ENCODE measurements at places on chromosomes 5 and 9.

- no peak for DNase-seq
Observed at GRCh38 chr5:66812291-66812690, 216.1 kb downstream of the MAST4 start.

GRCh38 chr9:116471944-116472506, 215.1 kb upstream of the TRIM32 start:
- no peak for DNase-seq

GRCh38 chr5:134131165-134131564, 16.7 kb downstream of the TCF7 start:
- no peak for DNase-seq

- DNase-seq, result peak; percentile 92
Observed at GRCh38 chr5:76867827-76868693, 18.2 kb downstream of the S100Z start.

DNA sequence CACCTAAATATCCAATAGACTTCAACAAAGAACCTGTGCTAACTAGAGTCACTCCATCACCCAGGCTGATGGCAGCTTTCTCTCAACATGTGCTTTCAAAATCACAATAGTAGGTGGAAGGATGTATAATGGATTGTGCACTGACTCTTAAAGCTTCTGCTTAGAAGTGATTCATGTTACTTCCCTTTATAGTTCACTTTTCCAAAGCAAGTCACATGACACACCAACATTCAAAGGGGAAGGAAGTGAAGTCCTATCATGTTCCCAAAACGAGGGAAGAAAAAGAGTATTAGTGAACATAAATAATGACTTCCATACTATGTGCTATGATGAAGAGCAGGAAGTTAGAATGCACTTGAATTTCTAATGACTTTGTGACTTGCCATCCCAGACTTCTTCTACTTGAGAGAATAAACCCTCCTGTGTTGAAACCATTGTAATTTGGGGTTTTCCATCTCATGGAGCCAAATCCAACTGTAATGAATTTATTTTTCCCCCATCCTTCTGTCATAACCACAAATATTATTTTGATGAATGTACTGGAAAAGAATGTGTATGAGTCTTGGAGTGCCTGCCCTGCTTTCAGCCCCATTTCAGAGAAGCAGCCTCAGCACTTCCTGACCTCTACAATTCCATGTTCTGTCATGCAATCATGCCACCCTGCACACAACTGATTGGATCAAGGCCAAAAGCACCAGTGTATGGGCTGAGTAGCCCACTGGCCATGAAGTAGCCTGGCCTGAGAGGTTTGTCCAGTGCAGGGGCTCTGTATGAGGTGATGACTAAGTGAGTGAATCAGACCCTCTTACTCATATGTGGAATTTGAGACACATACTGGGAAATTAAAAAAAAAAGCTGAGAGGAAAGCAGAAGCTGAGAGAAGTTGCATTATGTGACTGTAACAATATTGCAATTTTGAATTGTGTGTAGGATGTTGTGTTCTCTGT, 525.9 kb upstream of the CLINT1 start:
- no peak for DNase-seq

DNA sequence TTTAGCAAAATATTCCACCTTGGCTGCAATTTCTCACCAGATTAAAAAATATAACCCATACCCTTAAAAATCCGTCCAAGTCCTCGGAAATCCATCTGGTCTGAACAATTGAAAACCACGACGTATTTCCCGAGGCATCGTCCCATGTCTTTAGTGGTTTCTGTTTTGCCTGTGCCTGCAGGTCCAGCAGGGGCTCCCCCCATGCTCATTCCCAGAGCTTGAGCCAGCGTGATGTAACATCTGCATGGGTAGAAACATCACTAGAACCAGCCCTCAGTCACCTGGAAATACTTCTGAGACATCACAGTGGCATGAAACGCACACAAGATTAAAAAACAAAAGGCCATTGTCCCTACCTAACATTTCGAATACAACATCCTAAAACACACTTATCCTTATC, 114.0 kb downstream of the DNAH5 start:
- no peak for DNase-seq

DNA sequence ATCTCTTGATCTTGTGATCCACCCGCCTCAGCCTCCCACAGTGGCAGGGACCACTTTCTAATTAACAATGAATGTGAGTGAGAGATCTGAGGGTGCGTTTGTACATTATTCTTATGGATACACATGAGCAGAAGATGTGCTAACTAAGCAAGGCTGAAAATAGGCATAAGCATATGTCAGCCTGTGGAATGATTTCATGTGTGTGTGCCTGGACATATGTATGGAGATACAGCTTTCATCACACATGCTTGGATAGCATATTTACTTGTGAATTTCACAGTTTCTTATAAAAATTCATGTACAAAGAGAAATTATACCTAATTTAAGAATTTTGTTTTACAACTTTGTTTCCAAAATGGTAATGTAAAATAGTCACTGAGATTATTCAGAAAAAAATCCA, 565.6 kb downstream of the MTRR start:
- DNase-seq, result no peak

DNA sequence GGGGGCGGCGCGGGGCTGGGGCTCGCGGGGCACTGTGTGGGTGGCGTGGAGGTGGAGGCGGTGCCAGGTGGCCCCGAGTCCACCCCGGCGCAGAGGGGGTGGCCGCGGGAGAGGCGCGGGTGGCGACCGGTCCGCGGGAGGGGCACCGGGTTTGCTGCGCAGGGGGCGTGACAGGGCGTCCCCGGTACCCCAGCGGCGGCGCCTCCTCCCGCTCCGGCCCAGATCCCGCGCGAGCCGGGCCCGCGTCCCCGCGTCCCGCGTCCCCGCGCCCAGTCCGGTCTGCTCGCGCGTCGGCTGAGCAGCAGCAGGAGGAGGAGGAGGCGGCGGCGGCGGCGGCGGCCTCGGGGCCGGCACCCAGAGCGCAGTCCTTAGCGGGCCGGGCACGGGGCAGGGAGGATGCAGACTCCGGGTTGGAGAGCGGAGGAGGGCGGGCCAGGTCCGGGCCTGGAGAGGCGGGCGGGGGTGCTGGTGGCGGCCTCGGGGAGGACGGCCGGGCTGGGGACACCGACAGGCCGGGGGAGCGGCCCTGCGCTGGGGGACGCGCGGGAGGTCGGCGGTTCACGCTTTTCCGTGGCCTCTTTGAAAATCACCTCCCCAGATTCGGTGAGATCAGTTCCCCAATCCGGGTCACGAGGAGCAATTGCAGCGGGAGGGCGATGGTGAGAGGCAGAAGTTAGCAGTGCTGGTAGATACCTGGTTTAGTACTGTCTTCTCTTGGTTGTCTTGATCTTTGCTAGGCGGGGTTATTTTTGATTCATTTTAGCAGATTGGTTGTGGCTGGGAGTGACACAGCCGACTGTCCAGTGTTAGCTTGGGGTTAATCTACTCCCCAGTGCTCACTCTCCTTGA, 1.7 kb downstream of the TRIO start:
- peak; percentile 82 for DNase-seq

GRCh38 chr9:137705906-137706305, 87.1 kb downstream of the EHMT1 start:
- no peak for DNase-seq

DNA sequence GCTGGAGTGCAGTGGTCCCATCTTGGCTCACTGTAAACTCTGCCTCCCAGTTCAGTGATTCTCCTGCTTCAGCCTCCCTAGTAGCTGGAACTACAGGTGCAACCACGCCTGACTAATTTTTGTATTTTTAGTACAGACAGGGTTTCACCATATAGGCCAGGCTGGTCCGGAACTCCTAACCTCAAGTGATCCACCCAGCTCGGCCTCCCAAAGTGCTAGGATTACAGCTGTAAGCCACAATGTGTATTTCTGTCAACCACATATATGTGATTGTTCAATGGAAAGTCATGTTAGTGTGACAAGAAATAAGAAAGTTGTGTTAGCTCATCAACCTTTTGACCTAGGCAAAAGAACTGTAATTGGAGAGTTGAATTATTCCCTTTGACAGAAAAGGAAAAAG, 677.1 kb upstream of the CHD1 start:
- DNase-seq, result no peak

GRCh38 chr5:40428126-40428525, 251.6 kb upstream of the PTGER4 start:
- DNase-seq, result peak; percentile 32

DNA sequence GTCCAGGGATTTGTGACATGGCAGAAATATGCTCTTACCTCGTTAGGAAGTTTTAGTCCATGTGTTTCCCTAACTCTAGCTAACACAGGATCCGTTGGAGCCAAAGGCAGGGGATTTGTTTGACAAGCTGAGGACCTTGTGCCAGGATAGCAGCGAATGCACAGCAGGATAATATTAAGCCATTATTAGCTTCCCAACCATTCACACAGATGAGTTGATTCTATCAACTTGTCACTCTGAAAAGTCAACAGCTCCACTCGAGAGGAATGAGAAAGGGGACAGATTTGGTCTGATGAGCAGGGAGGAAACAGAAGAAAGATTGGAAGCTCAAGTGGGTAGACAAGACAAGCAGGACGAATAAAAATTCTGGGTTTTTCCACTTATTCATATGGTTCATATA, 106.2 kb downstream of the FSTL4 start:
- DNase-seq, result peak; percentile 57

- no peak for DNase-seq
Observed at GRCh38 chr5:83417884-83418283, 53.7 kb upstream of the VCAN start.

GRCh38 chr9:133238851-133239532, 29.9 kb upstream of the OBP2B start:
- peak; percentile 87 for DNase-seq

DNA sequence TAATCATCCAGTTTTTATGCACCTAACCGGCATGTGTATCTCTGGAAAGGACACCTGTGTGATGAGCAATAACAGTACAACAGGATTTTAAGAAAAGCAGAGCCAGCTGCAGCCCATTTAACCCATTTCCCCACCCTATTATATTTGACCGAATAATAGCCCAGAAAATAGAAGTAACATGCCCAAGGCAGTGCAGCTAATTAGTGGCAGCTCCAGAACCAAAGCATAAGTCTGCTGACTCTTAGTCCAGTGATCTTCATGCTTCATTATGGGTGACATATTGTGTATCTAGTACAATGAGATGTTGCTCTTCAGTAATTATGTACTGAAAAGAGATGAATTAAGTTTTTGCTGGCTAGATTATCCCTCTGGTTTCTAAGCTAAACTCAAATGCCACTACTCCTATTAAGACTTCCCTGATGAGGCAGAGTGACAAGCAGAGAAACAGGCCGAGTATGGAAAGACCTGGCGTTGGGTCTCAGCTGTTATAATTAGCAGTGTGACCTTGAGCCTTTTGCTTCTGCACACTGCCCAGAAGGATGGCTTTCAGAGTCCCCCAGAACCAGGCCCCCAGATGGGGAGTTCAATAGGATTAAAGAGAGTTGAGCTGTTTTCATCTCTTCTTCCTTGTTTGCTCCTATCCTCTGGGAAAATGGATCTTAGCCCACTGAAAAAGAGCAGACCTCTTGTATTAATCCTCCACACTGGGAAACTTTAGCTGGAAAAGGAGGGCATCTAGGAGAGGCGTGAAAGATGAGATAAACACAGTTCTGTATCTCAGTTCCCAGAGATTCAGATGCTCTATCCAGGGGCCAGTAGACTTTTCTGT, 10.8 kb upstream of the C1QTNF3 start:
- DNase-seq, result peak; percentile 36

GRCh38 chr5:39019254-39019653, 54.9 kb downstream of the RICTOR start:
- no peak for DNase-seq

DNA sequence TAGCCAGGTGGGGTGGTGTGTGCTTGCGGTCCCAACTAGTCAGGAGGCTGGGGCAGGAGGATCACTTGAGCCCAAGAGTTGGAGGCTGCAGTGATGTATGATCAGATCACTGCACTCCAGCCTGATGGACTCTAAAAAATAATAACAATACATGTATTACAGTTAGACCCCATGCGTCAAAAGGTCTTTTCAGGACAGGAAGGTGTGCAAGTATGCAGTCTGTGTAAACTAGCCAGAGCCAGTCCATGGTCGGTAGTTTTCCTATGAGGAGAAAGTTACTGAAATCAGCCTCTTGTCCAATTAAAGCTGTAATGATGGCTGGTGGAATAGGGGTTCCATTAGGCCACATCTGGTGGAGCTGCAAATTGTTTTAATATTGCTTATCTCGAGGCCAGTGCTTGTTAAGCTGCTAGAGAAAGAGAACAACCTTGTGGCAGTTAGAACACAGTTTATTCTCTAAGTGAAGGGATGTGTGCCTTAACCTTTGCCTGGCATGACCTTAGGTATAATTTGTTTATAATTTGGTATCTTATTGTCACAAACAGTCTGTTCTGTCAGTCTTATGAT, 1.5 kb upstream of the STOM start:
- no peak for DNase-seq

GRCh38 chr5:138177941-138178515, 402 bp downstream of the BRD8 start:
- DNase-seq, result peak; percentile 59

GRCh38 chr5:133990396-133990795, 14.4 kb downstream of the VDAC1 start:
- no peak for DNase-seq

GRCh38 chr5:36696059-36696673, 89.8 kb downstream of the SLC1A3 start:
- DNase-seq, result peak; percentile 74

GRCh38 chr5:143561219-143561618, 157.7 kb upstream of the NR3C1 start:
- DNase-seq, result no peak

- no peak for DNase-seq
Observed at GRCh38 chr5:170313344-170313743, 15.8 kb upstream of the LCP2 start.

DNA sequence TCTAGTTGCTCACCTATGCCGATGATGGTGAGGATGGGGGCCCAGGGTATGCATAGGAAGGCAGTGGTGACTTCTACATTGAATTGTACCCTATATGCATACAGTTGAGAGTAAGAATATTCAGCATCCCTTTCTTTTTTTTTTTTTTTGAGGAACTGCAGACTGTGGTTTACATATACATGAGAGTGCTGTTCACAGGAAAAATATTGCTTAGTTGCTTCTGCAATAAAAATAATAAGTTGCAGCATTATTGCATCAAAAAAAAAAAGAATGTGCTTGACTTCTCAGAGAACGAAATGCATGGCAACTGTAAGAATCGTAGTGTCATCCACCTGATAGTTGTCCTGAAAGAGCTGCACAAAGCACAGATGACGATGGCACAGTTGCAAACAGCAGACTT, 52.8 kb downstream of the PTCD2 start:
- no peak for DNase-seq

DNA sequence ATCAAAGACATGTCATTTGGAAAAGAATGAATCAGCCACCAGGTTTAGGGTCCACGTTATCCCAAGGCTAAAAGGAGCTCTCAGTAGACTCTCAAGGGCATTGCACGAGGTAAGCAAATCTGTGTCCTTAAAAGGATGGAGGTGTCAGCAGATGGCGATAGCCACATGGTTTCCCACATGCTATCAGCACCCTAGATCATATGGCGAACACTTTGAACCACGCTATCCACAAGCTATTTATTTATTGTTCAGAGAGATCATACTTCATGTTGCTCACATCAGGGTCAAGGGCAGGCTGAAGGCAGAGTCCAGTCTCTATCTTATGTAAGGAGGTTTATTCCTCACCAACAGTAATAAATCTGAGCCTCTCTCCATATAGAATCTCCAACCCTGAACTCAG, 43.7 kb downstream of the CDH6 start:
- peak; percentile 21 for DNase-seq

All from eye (tissue), 1 donor.